Activated naive CD4-positive, alpha-beta T cell treated with anti-CD3 and anti-CD28 coated beads for 36 hours (primary cell): ENCODE measurements at places on chromosomes 16 and 17.

- H3K36me3 ChIP-seq, result no peaks in the 10 kb centered on the region
- DNase-seq, result peak; percentile 22
- no peak overlapping the region for H3K27ac ChIP-seq
- H3K4me3 ChIP-seq, result peak overlapping the region; percentile 55
- H3K27me3 ChIP-seq, result peaks cover 36% of the 10 kb centered on the region
These were observed 19.5 kb upstream of the RAP1GAP2 start for GRCh38 chr17:2776589-2777241.

GRCh38 chr16:2524339-2524938, 4.3 kb downstream of the AMDHD2 start:
- H3K4me3 ChIP-seq, result no peak overlapping the region
- peaks cover 11% of the 10 kb centered on the region for H3K36me3 ChIP-seq
- H3K4me1 ChIP-seq, result peaks cover 11% of the 10 kb centered on the region
- no peak overlapping the region for H3K27ac ChIP-seq

GRCh38 chr17:77280304-77281121, 139.7 kb downstream of the SEC14L1 start:
- H3K27me3 ChIP-seq, result peaks cover 17% of the 10 kb centered on the region
- peak overlapping the region; percentile 56 for H3K27ac ChIP-seq
- peak; percentile 24 for DNase-seq
- H3K4me1 ChIP-seq, result peaks cover 18% of the 10 kb centered on the region

GRCh38 chr17:67528751-67529436, 151.8 kb downstream of the PITPNC1 start:
- no peak for DNase-seq
- peaks cover 24% of the 10 kb centered on the region for H3K4me1 ChIP-seq
- no peaks in the 10 kb centered on the region for H3K27me3 ChIP-seq
- no peak overlapping the region for H3K4me3 ChIP-seq
- H3K36me3 ChIP-seq, result peaks cover 3% of the 10 kb centered on the region

GRCh38 chr16:49602976-49603310, 229.3 kb downstream of the C16orf78 start:
- no peaks in the 10 kb centered on the region for H3K4me1 ChIP-seq
- no peak overlapping the region for H3K4me3 ChIP-seq
- no peaks in the 10 kb centered on the region for H3K27me3 ChIP-seq

- H3K4me1 ChIP-seq, result peaks cover 45% of the 10 kb centered on the region
- no peaks in the 10 kb centered on the region for H3K36me3 ChIP-seq
- no peak overlapping the region for H3K27ac ChIP-seq
- no peak for DNase-seq
These were observed 46.4 kb downstream of the SLFN5 start for GRCh38 chr17:35289222-35289621.

DNA sequence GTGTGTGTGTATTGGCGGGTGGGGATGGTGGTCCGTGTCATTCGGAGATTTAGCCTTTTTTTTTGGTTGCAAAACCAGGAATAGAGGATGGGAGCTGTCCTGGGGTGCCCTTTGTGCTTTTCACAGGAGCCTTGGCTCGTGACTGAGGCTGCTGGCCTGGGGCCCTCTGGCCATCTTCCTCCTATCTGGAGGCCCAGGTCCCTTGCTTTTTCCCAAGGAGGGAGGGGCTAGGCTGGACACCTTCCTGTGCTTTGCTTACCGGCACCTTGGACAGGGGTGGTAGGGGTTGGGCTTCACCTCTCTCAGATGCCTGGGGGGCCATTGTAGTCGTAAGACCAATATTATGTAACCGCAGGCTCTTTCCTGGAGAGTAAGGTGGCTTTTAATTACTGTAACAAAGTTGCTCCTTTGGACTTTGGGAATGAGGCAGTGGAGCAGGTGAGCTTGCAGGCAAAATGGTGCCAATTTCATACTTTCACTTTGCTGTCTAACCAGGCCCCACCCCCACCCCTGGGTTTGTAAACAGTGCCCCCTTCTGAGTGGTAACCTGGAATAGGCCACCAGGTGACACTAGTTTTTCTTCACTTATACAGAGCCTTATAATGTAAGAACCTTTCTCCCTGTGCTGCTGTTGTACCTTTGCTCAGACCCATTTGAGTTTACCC, 1.2 kb downstream of the DYNLL2 start:
- no peaks in the 10 kb centered on the region for H3K27me3 ChIP-seq
- peak overlapping the region; percentile 69 for H3K27ac ChIP-seq
- peaks cover 17% of the 10 kb centered on the region for H3K36me3 ChIP-seq
- H3K4me1 ChIP-seq, result peaks cover 47% of the 10 kb centered on the region
- peak; percentile 78 for DNase-seq

GRCh38 chr16:17945080-17945601, 391.4 kb downstream of the NPIPA8 start:
- no peak for DNase-seq
- H3K4me3 ChIP-seq, result no peak overlapping the region
- H3K27me3 ChIP-seq, result peaks cover 25% of the 10 kb centered on the region
- H3K36me3 ChIP-seq, result no peaks in the 10 kb centered on the region
- peaks cover 6% of the 10 kb centered on the region for H3K4me1 ChIP-seq

DNA sequence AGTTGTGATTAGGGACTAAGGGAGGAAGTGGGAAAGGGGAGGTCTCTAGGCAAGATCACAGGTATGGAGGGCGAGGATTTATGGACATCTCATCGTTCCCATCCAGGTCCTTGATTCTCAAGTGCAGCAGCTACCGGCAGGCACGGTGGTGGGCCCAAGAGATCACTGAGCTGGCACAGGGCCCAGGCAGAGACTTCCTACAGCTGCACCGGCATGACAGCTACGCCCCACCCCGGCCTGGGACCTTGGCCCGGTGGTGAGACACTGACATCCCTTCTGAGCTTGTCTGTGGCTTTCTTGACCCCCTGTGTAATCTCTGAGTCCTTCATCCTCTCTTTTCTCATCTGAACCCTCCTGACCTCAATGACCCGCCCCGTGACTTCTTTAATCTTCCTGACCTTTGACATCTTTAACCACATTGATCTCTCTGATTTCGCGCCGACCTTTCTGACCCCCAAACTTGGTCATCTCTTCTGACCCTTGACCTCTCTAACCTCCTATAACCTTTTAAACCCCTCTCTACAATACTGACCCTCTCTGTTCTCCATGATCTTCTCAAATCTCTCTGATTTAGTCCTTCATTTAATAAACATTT, 3.8 kb downstream of the PLD2 start:
- H3K4me3 ChIP-seq, result no peak overlapping the region
- H3K27ac ChIP-seq, result no peak overlapping the region
- peaks cover 3% of the 10 kb centered on the region for H3K36me3 ChIP-seq

- no peak overlapping the region for H3K27ac ChIP-seq
- H3K4me3 ChIP-seq, result no peak overlapping the region
- H3K4me1 ChIP-seq, result peaks cover 82% of the 10 kb centered on the region
- no peak for DNase-seq
These were observed 4.9 kb downstream of the TNRC6A start for GRCh38 chr16:24734382-24734781.

GRCh38 chr16:9503251-9503984, 412.0 kb downstream of the HAPSTR1 start:
- no peak for DNase-seq
- H3K4me3 ChIP-seq, result no peak overlapping the region
- no peaks in the 10 kb centered on the region for H3K4me1 ChIP-seq
- no peak overlapping the region for H3K27ac ChIP-seq
- no peaks in the 10 kb centered on the region for H3K27me3 ChIP-seq
- H3K36me3 ChIP-seq, result no peaks in the 10 kb centered on the region

- H3K4me1 ChIP-seq, result peaks cover 31% of the 10 kb centered on the region
- no peaks in the 10 kb centered on the region for H3K36me3 ChIP-seq
- H3K27me3 ChIP-seq, result no peaks in the 10 kb centered on the region
- H3K27ac ChIP-seq, result no peak overlapping the region
These were observed 22.7 kb downstream of the CYB561 start for GRCh38 chr17:63423251-63423950.

DNA sequence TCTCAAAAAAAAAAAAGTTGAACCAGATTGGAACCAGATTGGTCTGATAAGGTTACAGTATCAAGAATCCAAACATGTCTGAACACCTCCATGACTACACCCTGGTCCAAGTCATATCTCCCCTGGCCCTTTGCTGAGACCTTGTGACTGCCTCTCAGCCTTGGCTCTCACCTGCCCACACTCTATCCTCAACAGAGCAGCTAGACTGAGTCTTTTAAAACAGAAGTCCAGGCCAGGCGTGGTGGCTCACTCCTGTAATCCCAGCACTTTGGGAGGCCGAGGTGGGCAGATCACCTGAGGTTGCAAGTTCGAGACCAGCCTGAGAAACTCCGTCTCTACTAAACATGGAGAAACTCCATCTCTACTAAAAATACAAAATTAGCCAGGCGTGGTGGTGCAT, 91.7 kb downstream of the AIPL1 start:
- no peak for DNase-seq
- no peaks in the 10 kb centered on the region for H3K36me3 ChIP-seq
- peaks cover 9% of the 10 kb centered on the region for H3K27me3 ChIP-seq
- H3K4me3 ChIP-seq, result no peak overlapping the region

DNA sequence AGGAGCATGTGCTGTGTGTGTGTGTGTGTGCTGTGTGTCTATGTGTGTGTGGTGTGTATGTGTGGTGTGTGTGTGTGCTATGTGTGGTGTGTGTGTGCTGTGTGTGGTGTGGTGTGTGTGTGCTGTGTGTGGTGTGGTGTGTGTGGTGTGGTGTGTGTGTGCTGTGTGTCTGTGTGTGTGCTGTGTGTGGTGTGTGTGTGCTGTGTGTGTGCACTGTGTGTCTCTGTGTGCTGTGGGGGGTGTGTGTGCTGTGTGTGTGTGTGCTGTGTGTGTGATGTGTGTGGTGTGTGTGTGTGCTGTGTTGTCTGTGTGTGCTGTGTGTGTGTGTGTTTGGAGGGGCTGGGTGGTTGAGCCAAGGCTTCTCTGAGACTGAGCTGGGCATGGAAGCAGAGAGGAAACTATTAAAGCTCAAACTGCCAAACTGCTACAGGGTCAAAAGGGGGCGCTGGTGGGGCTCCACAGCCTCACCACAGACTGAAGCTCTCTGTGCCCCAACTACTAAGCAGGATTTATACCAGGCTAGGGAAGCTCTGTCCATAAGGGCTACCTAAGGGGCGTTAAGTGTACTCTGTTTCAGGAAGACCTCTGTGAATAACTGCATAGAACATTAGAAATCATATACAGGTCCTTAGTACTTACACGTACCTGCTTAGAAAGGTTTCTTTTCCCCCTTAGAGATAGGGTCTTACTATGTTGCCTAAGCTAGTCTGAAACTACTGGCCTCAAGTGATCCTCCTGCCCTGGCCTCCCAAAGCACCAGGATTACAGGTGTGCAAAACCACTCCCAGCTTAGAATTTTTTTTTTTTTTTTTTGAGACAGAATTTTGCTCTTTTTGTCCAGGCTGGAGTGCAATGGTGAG, 27.8 kb upstream of the GHDC start:
- H3K27me3 ChIP-seq, result no peaks in the 10 kb centered on the region
- H3K27ac ChIP-seq, result peak overlapping the region; percentile 6
- H3K4me1 ChIP-seq, result peaks cover 2% of the 10 kb centered on the region
- peak; percentile 73 for DNase-seq
- peaks cover 39% of the 10 kb centered on the region for H3K36me3 ChIP-seq
- no peak overlapping the region for H3K4me3 ChIP-seq

DNA sequence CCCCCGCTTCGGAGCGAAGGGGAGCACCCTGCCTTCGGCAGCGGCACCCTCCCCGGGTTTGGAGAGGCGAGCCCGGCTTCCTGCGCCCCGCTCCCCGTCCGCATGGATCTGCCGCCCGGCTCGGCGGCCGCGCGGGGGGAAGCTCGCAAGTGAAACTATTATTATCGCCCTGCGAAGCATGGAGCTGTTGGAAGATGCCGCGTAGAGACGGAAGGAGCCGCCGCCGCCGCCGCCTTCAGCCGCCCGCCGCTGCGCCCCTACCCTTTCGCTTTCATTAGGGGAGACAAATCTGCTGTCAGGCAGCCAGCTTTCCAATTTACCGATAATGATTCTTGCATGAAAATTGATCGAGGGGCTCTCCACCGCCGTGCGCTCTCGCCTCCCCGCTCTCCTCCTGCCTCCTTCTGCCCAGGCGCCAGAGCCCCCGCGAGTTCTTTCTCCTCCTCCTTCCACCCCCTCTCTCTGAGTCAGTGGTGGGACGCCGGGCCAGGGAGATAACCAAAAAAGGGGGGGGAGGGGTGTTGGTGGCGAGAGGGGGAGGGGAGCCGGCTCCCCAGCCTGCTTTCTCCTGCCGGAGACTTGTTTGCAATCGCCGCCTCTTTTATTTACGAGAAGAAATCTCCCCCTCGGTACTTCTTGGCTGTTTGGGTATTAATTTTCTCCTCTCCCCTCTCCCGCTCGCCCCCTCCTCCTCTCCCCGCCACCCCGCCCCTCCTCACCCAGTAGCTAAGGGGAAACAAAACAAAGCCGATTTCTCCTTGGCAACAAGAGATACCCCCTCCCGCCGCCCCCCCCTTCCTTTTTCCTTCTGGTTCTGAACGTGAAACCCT, 58.0 kb upstream of the GSE1 start:
- peak overlapping the region; percentile 94 for H3K27ac ChIP-seq
- H3K27me3 ChIP-seq, result no peaks in the 10 kb centered on the region
- H3K36me3 ChIP-seq, result peaks cover 3% of the 10 kb centered on the region
- H3K4me3 ChIP-seq, result peak overlapping the region; percentile 91

GRCh38 chr16:65306300-65306699, 184.4 kb upstream of the CDH11 start:
- H3K27ac ChIP-seq, result no peak overlapping the region
- no peaks in the 10 kb centered on the region for H3K27me3 ChIP-seq
- no peaks in the 10 kb centered on the region for H3K4me1 ChIP-seq
- no peak for DNase-seq
- H3K4me3 ChIP-seq, result no peak overlapping the region

GRCh38 chr16:17116595-17117322, 354.0 kb downstream of the XYLT1 start:
- no peak overlapping the region for H3K27ac ChIP-seq
- no peak overlapping the region for H3K4me3 ChIP-seq
- peaks cover 9% of the 10 kb centered on the region for H3K36me3 ChIP-seq
- H3K27me3 ChIP-seq, result no peaks in the 10 kb centered on the region

DNA sequence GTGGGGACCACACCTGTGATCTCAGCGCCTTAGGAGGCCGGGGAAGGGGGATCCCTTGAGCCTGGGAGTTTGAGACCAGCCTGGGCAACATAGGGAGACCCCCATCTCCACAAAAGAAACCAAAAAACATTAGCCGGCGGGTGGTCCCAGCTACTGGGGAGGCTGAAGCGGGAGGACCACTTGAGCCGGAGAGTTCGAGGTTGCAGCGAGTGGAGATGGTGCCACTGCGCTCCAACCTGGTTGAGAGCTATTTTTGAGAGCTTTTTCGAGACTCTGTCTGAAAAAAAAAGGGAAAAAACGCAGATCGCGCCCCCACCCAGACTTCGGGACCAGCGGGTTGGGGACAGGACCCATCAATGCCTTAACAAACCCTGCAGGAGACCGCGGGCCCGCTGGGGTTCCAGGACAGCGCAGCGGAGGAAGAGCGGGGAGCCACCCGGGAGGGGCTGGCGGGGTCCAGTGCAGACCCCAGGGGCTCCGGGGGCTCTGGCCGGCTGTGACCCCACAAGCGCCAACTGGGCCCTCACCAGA, 762 bp upstream of the BAIAP3 start:
- DNase-seq, result no peak
- H3K36me3 ChIP-seq, result no peaks in the 10 kb centered on the region
- peaks cover 24% of the 10 kb centered on the region for H3K27me3 ChIP-seq
